ENCODE measurements at places on chromosomes 1 and 21. TPM values are rescaled to one million over a fixed set of nuclear protein-coding genes. Genes with fewer than 3 reads are reported as not detected.

The CC2D1B gene
- 21.7 TPM for total RNA-seq

The PGLYRP3 gene
- not detected for total RNA-seq

The ARV1 gene
- total RNA-seq = 8.4 TPM

The SLC45A3 gene
- total RNA-seq = 16.7 TPM

The OR2L3 gene
- not detected for total RNA-seq

The WDR64 gene
- not detected for total RNA-seq

The MRPL55 gene
- 56.9 TPM for total RNA-seq

- H3K36me3 ChIP-seq = peaks cover 19% of the 10 kb centered on the region
- H3K4me1 ChIP-seq = peaks cover 4% of the 10 kb centered on the region
- DNase-seq = no peak
- no peak overlapping the region for H3K4me3 ChIP-seq
Observed at GRCh38 chr1:6184083-6184783, 4.1 kb upstream of the CHD5 start.

DNA sequence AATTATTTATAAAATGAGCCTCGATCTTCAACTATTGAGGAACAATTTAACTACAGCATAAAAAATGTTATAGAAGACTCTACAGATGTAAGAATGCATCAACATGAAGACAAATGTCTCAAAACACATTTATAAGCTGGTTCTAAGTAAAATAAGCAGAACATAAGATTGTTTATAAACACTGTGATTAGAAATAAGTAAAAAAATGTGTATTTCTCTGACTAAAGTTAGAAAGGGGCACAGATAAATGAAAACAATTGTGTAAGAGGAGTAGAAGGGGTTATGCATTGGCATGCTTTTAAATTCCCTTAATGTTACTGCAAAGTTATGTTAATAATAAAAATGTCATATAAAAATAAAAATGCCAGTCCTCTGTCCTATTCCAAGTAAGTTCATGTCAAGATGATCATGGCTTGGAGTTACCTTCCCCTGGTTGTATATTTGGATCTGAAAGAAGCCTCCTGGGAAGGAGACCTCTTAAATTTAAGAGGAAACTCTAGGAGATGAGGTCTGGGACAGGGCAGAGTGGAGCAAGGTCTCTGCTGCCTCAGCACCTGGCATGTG is 70.2 kb upstream of the FAM20B start:
- no peaks in the 10 kb centered on the region for H3K27me3 ChIP-seq
- H3K36me3 ChIP-seq = no peaks in the 10 kb centered on the region
- DNase-seq = no peak
- no peak overlapping the region for H3K4me3 ChIP-seq
- H3K4me1 ChIP-seq = no peaks in the 10 kb centered on the region

DNA sequence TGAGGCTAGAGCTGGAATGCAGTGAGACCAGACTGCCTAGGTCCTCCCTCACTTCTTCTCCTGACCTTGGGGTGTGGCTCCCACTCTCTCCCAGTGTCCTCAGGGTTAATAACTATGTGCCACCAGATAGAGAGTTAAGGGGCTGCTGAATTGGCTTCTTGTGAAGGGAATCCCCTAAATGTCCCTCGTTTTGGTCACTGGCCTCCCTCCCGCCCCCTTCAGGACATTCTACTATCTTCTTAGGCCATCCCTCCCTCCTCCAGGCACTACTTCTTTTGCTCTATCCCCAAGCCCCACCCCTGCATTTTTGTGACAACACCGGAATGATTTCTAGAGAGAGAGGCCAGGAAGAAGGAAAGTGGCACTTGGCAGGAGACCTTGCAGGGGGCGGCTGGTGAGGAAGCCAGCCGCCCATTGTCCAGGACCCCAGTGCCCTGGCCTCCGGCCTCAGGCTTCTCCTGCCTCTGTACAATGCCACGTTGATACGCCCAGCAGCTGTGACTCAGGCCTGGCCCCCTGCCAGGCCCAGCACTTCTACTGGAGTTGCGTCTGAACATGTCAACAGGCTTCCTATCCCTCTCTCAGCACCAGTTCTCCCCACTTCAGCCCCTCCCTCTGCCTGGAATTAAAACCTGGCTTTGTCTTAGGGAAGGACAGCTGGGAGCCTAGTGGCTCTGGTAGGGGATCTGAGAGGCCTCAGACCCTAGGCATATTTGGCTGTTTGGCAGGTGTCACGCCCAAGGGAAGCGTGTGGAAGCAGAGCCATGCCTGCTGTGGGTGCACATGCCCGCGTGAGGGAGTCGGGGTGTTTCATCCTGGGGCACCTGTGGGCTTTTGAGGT is 9.1 kb downstream of the LMNA start:
- peak overlapping the region; percentile 71 for H3K27ac ChIP-seq
- peaks cover 5% of the 10 kb centered on the region for H3K36me3 ChIP-seq
- peaks cover 9% of the 10 kb centered on the region for H3K4me1 ChIP-seq
- peak; percentile 94 for DNase-seq
- H3K4me3 ChIP-seq = peak overlapping the region; percentile 36

DNA sequence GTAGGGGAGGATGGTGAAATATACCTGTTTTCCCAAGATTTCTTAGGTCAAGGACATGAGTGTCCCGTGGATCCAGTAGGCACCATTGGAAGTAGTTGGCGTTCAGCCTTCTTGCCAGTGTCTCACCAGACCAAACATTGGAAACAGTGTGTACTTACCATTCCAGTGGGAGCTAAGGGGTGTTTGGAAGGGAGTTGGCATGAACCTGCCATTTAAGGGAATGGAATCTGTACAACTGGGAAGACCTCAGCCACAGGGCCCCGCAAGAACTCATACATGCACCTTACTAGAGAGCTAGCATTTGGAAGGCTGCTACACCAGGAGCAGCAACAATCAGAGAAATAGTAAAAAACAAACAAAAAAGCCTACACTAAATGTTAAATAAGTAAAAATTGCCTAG is 12.7 kb downstream of the ATP5PF start:
- no peak overlapping the region for H3K4me3 ChIP-seq
- no peak overlapping the region for H3K27ac ChIP-seq
- peaks cover 54% of the 10 kb centered on the region for H3K36me3 ChIP-seq
- DNase-seq = no peak
- H3K4me1 ChIP-seq = no peaks in the 10 kb centered on the region

DNA sequence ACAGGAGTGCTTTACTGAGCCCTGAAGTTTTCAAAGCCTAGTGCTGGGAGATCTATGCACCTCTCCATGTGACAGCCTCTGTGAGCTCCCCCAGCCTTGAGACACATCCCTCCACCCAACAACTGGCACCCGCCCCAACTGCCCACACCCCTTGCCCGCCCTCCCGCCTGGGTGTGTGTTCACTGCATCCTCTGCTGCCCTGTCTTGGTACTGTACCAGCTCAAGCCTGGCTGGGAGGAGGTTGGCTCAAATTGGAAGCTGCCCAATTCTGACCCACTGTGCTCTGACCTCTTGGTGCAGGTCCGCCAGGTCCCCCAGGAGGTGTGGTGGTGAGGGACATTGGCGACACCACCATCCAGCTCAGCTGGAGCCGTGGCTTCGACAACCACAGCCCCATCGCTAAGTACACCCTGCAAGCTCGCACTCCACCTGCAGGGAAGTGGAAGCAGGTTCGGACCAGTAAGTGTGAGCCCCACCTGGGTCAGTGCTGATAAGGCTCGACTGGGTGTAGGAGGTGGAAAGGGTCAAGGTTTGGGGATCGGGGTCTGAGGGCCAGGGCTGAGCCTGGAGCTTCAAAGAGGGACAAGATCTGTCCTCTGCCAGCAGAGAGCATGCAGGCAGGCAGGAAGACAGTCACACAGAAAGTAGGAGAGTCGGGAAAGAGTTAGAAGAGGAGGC is 18.0 kb downstream of the TMEM81 start:
- no peaks in the 10 kb centered on the region for H3K36me3 ChIP-seq
- DNase-seq = peak; percentile 70
- H3K4me3 ChIP-seq = no peak overlapping the region
- H3K4me1 ChIP-seq = no peaks in the 10 kb centered on the region

- no peaks in the 10 kb centered on the region for H3K27me3 ChIP-seq
- H3K4me1 ChIP-seq = no peaks in the 10 kb centered on the region
- H3K4me3 ChIP-seq = peak overlapping the region; percentile 70
Observed at GRCh38 chr21:33265664-33266049, 510 bp upstream of the IL10RB start.

DNA sequence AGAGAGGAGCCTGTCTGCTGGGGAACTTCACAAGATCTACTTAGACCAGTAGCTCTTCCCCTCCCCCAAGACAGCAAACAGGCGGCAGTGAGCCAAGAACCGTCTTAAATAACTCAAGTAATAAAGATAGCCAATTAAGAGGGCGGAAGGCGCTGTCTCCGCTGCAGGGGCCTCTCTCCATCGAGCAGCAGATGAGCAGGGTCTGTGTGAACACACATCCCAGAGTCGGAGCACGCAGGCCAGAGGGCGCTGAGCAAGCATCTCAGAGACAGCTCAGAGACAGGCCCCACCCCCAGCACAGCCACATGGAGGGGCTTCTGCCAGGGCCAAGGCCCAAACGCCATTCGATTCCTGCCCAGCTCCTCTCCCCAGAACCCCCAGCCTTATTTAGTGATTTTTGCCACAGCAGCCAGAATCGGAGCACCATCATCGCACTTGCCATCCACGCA is 11.1 kb downstream of the IFFO2 start:
- H3K27ac ChIP-seq = no peak overlapping the region
- peak; percentile 64 for DNase-seq
- H3K27me3 ChIP-seq = no peaks in the 10 kb centered on the region
- peaks cover 10% of the 10 kb centered on the region for H3K4me1 ChIP-seq

- no peak overlapping the region for H3K27ac ChIP-seq
- no peak overlapping the region for H3K4me3 ChIP-seq
- H3K4me1 ChIP-seq = peaks cover 5% of the 10 kb centered on the region
- peaks cover 32% of the 10 kb centered on the region for H3K27me3 ChIP-seq
- DNase-seq = no peak
Observed at GRCh38 chr1:165449131-165449530, 4.2 kb upstream of the RXRG start.

- H3K27ac ChIP-seq = no peak overlapping the region
- H3K4me3 ChIP-seq = no peak overlapping the region
- H3K4me1 ChIP-seq = no peaks in the 10 kb centered on the region
- H3K36me3 ChIP-seq = no peaks in the 10 kb centered on the region
Observed at GRCh38 chr1:6170742-6171201, 9.3 kb downstream of the CHD5 start.

GRCh38 chr1:177229781-177230180 is 59.0 kb downstream of the BRINP2 start:
- no peaks in the 10 kb centered on the region for H3K4me1 ChIP-seq
- H3K27ac ChIP-seq = no peak overlapping the region
- no peaks in the 10 kb centered on the region for H3K36me3 ChIP-seq
- H3K27me3 ChIP-seq = no peaks in the 10 kb centered on the region
- DNase-seq = peak; percentile 33
- H3K4me3 ChIP-seq = no peak overlapping the region

DNA sequence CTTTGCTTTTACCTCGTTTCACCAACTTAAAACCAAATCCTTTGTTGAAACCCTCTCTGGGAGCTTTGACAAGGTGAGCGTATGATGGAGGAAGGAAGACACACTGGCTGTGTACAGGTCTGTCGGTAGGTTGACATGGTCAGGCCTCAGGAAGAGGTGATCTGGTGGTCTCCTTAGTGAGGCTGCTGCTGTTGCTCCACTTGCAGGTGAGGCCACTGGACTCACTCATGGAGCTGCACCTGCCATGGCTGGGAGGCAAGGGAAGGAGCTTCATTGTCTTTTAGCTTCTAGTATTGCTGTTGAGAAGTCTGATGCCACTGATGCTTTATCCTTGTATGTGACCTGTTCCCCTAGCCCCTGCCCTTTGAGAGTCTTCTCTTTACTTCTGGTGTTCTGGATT is 35.7 kb downstream of the TENT5C start:
- 0 out of 2 replicates have a peak, but pooled peaks cover 3% of the 10 kb centered on the region for H3K4me1 ChIP-seq
- H3K4me3 ChIP-seq = no peak overlapping the region
- H3K27ac ChIP-seq = no peak overlapping the region

- DNase-seq = no peak
- H3K27me3 ChIP-seq = no peaks in the 10 kb centered on the region
- H3K4me1 ChIP-seq = no peaks in the 10 kb centered on the region
- H3K27ac ChIP-seq = no peak overlapping the region
- peaks cover 46% of the 10 kb centered on the region for H3K36me3 ChIP-seq
Observed at GRCh38 chr1:151981178-151981525, 12.5 kb downstream of the S100A10 start.

All from H9 (cell line).